ENCODE measurements at places on chromosomes 12 and 14.

DNA sequence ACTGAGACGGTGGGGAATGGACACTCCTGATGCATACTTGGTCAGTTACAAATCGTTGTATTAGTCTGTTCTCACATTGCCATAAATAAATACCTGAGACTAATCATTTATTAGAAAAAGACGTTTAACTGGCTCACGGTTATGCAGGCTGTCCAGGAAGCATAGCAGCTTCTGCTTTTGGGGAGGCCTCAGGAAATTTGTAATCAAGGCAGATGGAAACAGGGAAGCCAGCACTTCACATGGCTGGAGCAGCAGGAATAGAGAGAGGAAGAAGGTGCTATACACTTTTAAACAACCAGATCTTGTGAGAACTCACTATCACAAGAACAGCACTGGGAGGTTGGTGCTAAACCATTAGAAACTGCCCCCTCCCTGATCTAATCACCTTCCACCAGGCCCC is 418.2 kb downstream of the FLRT2 start:
- DNase-seq = no peak

DNA sequence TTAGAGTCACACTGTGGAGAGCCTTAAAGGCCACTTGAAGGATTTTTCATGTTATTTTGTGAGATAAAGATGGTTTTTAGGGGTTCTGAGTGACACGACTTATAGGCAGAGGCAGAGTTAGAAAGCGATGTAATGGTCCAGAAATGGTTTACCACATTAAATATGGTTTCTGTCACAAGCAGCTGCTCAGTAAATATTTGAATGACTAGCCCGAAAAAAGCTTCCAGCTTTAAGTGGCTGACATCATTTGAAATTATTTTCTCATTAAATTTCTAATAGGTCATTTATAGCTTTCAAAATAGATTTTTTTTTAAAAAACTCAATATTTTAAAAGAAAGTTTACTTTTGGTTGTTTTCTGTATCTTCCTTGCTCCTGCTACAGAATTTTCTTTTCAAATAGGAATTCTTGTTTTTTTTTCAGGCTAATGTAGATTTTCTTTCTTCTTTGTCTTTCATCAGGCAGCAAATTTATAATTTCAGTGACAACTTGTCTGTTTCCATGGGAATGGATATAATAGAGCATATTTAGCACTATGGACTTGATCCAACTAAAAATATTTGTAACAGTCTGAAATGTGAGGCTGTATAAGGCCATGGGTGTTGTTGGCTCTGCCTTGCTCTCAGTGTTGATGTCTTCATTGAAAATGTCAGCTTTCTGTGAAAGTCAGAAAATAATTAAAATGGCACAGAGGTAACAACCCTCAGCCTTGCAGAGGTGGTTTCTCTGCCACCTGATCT is 700.0 kb downstream of the TMTC2 start:
- DNase-seq = no peak

- DNase-seq = no peak
Observed at GRCh38 chr12:55705782-55706402, 1.8 kb downstream of the ITGA7 start.

GRCh38 chr12:98830657-98831056 is 185.6 kb downstream of the APAF1 start:
- DNase-seq = no peak

DNA sequence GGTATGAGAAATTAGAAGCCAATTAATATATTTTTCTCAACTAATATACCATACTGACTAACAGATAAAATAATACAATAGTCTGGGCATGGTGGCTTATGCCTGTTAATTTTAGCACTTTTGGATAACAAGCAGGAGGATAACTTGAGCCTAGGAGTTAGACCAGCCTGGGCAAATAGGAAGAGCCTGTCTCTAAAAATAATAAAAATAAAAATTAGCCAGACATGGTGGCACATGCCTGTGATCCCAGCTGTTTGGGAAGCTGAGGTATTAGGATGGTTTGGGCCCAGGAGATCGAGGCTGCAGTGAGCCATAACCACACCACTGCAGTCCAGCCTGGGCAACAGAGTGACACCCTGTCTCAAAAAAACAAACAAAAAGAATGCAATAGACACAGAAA is 24.7 kb downstream of the KLHDC2 start:
- DNase-seq = no peak

- no peak for DNase-seq
Observed at GRCh38 chr12:128449146-128449894, 182.3 kb downstream of the TMEM132C start.

All from HAP-1 (cell line).